Natural killer cell (primary cell): ENCODE measurements at places on chromosomes 3 and 15. TPM values are rescaled to one million over a fixed set of nuclear protein-coding genes. Genes with fewer than 3 reads are reported as not detected.
A peak's percentile ranks its signal among the peaks of the same experiment; 100 is the strongest.

The AADAC gene
- total RNA-seq, result not detected

The GATA2 gene
- 225 TPM for total RNA-seq

The RPUSD2 gene
- total RNA-seq, result 15.2 TPM

The ZNF502 gene
- total RNA-seq, result 7.0 TPM

DNA sequence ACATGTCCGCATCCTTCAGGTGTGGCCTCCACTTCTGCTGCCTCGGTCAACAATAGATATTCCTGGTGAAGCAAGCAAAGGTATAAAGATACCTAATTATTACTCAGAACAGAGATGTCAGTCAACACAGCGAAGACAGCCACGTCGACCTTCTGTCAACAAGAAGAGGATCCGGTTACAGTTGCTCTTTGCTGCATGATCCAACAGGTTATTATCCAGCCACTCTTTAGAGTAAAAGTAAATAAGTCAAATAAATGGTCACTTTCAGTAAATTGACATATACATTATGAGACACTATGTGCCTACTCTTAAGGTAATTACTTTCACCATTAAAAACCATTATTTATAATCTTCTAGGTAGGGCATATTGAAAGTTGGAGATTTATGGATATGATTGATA lies 356.8 kb upstream of the ATP11B start:
- no peak for DNase-seq

- no peak for DNase-seq
Observed at GRCh38 chr3:65569845-65570405, 468.8 kb downstream of the MAGI1 start.

DNA sequence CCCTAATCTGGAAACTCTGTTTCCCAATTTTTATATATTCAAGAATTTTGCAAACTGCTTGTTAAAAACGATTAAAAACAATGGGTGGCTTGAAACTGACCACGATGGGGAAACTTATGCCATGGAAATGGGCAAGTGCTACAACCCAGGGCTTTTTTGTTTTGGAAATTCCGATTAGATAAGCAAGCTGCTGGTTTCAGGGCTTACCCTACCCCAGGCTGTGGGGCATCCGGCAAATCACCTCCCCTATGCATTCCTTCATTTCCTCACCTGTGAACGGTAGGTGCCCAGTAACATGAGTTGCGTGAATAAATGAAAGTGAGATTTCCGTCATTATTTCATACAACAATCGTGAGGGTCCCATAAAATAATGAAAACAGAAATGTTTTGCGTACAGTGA lies 34.3 kb downstream of the ST6GAL1 start:
- no peak for DNase-seq

DNA sequence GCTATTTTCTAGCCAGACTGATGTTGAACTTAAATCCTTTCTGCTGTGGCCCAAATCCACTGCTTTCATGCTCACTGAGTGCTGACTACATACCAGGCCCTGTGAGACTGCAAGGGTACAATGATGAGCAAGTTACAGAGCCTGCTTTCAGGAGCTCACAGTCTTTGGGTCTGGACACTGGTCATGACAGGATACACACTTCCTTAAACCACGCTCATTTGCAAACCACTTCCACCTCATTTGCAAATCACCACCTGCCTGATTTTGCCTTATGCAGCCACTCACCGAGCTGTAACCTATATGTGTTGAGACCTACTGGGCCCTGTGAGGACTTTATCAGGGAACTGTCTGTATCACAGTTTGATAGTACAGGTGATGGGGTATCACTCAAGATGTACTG lies 50.2 kb upstream of the LRRC58 start:
- no peak for DNase-seq

DNA sequence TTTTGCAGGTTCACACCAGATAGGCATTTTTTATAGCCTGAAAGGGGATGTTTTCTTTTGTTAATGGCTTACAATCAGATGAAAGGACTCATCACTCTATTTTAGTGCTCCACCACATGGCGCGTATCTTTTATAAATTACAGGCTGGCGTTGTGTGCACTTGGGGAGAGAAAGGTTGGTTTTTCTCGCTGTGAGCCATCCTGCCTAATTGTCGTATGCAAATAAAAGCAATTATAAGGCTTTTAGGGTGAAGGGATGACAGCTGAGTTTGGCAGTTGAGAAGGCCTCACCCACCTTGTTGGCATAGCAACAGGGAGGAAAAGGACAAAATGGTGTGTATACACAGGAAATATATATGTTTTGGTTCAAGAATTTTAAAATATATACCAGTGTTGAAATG lies 268.0 kb downstream of the NR2F2 start:
- DNase-seq, result no peak

- no peak for DNase-seq
Observed at GRCh38 chr15:94061041-94061440, 170.3 kb upstream of the MCTP2 start.

DNA sequence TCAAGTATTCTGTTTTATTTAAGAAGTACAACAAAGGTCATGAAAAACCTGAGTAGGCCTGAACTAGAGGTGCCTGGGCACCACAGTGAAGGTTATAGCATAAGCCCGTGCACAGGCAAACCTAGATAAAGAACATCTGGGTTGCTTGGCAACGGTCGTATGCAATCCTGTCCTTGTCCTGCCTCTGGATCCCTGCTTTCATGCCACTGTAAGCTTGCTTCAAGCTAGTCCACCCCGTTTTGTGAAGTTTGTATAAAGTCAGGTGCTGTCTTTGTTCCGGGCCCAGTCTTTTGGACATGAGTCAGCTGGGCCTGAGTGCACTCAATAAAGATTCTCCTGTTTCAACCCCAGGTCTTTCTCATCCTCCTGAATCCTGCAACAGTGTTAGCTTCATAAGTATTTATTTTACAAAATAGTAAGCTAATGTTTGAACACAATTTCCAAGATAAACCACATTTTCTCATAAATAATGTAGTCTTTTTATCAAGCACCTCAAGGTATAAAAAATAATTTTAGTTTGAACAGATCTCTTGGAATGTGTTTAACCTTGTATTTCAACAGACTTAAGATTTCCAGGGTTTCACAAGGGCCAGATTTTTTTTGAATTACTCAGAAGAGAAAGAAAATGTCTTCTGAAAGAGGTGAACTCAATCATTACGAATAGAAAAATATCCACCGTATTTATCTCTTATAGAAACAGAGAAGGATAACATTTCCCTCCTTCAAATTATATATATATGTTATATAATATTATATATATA lies 14.3 kb upstream of the SLC9C1 start:
- no peak for DNase-seq

DNA sequence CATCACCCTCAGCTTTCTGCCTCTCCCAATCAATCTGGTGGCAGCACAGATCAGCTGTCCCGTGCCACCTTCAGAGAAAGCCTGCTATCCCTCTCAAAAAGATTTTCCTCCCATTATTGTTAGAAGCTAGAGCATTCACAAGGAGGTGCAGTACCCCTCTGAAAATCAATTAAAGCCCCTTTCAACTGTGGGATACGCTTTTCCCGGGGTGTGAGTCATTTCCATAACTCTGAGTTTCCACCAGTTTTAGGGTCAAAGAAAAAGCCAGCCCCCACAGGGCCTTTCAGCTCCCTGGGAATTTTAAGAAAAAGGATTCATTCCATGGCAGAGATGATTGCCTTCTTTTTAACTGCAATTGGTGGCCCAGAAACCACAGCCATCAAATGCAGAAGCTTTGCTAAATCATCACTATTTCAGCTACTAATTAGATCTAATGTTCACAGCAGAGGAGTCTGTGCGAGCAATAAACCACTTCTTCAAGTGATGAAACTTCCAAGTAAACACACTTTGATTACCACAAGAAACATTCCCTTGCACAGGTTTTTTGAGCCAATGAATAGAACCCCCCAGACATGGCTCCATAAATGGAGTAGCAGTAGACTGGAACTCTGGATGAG lies 270.0 kb upstream of the TPRG1 start:
- DNase-seq, result no peak

- DNase-seq, result peak; percentile 29
Observed at GRCh38 chr3:106172780-106173179, 304.0 kb upstream of the CBLB start.

DNA sequence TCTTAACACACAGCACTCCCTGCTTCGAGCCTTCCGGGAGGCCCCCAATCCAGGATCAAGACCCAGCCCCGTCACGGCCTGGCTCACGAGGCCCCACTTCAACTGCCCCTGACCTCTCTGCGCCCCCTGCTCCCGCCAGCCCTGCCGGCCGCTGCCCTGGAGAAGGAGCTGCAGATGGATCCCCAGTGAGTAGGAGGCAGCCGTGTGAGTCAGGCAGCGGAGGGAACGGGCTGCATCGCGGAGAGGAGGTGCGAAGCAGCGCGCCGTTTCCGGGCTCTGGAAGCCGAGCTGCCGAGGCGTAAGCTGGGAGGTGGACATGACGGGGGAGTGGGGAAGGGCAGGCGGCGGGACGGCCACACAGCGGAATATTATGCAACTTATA lies 133.4 kb downstream of the TPRA1 start:
- no peak for DNase-seq

DNA sequence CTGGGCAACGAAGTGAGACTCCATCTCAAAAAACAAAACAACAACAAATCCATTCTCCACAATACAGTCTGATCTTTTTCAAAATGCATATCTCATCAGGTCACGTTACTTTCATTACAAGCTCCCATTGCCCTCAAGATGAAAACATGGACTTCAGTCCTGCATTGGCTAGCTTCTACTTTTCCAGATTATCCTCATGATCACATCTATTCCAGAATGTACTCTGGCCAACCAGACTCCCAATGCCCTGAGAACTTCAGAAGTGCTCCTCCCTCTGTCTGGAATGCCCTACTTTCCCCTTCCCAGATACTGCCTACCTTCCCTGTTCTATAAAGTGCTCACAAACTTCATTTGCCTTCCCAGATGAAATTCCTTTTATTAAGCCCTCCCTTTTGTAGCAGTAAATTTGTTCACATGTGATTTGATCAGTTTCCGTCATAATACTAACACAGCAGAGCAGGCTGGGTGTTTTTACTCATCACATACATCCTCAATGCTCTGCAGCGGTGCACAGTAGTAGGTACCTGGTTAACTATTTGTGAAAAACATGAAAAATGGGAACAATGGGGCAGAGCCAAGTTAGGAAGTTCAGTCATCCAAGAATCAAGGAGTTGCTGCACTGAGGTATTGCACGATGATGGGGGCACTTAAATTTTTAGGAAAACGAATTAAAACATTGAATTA lies 5.3 kb downstream of the RPL22L1 start:
- no peak for DNase-seq
